ENCODE measurements at places on chromosomes 5 and 9.

DNA sequence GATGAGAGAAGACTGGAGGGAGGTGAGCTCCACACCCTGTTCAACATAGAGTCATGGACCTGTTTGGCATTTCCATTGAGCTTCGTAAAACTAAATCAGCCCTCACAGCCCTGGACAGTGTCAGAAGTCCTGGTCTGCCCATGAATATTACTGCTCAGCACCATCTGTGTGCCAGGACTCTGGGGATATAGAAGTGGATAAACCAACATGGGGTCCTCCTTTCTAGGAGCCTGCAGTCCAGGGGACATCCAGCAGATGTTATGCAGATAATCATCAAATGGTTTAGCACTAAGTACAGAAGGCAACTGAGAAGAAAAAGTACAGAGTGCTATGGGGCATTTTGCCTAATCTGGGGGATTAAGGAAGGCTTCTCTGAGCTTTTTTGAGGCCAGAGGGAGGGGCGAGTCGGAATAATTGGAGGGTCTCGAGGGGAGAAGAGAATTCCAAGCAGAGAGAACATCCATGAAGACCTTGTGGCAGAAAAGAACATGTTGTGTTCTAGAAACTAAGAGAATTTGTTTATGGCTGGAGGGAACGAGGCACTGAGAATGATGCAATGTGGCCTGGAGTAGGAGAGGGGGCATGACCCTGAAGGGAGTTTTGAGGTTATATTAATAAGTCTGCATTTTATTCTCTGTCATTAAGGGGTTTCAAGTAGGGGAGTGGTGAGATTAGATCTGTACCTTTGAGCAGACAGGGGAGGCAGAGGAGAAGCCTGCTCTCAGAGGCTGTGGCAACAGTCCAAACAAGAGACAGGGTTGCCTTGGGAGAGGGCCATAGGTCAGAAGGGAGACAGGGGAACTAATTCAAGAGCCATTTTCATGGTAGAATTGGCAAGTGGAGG is 63.5 kb upstream of the SLC2A8 start:
- no peak for DNase-seq

DNA sequence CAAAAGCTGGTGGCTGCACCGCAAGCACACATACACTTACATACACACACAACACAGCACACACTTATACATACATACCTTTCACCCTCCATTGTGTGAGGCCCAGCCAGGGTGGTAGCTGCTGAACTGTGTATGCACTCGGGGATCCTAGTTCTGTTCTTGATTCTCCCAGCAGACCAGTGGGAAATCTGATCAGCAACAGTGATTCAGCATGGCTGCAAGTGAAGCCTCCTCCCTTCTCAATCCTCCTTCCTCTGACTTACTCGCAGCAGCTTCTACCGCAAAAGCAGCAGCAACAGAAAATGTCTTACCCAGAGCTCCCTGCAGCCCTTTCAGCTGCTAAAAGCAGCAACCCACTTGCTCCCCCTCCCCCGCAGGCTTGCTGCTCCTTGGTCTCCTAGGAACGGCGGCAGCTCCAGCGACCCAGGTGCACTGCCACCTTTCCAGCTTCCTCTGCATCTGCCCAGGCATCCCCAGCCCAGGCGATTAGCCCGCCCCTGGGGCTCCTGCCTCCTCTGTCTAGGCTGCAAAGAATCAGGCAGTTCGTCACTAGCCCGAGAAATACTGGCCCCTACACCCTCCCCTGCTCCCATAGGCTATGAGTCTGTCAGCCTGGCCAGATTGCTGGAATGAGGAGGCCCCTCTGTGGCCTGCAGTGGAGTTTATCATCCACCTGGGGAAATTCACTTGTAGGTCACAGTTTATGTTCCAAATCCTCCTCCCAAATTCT is at the start of gene KLHL3:
TSS of gene KLHL3 (minus strand) at position 535 of the 730 bp plus-strand sequence. CDS start at position 92, 443 bp downstream.
- DNase-seq = no peak

DNA sequence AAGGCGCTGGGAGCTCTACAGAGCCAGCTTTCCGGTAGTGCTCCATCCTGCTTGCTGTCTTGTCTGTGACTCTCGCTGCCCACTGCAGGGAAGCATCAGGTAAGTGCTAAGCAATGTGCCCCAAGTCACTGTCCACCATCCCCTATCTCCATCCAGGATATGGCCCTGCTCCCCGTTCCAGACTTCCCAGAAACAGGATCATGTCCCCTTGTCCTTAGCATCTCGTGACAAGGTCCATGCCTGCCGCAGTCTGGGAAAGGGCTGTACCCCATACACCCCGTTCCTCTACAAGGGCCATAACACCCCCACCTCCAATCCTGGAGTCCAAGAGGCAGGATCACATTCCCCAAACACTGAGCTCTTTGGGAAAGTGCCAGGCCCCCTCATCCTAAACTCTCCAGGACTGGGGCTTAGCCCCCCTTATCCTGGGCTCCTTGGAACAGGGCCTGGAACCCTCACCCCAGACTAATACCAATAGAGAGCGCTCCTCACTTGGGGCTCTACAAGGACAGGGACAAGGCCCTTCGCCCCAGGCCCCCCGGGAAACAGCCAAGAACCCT is 566 bp downstream of the RPP25L start:
- DNase-seq = no peak

DNA sequence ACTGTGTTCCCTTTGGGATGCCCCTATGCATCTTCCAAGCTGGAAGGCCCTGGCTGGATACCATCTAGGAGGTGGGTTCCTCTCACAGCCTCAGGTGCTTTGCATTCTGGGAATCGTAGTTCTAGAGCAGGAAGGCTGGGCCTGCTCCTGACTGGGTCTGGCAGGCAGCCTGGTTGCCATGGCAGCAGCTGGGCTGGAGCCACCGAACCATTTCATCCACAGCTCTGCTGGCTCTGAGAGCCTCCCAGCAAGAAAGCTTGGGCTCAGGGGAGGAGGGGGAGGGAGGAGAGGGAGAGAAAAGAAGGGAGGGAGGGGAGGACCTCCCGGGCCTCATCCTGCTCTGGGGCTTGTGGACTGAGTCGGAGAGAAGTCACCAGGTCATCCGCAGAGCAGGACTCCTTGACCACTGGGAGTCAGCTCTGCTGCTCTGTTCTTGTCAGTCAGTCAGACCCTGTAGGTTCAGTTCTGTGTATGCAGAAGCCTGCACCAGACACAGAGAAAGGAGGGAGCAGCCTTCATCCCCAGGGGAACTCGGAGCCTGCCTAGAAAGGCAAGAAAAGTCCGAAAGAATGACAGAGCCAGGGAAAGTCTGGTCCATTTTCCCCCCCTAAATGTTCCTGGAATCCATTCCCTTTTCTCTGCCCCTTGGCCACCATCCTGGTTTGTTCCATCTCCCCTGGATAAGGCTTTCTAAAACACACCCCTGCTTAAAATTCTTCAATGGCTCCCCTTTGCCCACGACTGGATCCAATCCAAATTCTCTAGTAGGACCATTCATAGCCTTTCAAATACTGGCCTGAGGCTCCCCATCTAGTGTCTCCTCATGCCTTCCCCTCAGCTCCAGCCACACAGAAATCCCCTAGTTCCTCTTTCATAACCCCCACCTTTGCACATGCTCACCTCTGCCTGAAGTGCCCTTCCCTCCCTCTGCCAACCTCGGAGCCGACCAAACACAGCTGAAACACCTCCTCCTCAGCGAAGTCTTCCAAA is 65.4 kb upstream of the ARAP3 start:
- peak; percentile 18 for DNase-seq

DNA sequence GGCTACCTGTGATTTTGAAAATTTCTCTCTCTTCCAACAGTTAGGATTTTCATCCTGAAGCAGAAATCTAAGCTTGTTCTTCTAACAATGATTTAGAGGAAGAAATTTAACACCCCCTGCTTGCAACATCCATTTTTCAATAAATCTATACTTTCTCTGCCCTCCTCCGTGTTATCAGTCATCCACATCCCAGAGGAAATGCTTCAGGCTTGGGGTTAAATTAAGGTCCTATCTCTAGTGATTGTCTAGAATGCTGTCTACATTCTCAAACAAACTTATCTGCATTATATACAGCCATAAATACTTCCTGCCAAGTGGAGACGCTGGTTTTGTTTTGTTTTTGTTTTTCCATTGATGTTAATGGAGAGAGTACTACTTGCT is 371.0 kb downstream of the CSNK1G3 start:
- no peak for DNase-seq

GRCh38 chr9:104882086-104882485 is 45.9 kb downstream of the ABCA1 start:
- no peak for DNase-seq

GRCh38 chr5:37850226-37850865 is 10.5 kb upstream of the GDNF start:
- no peak for DNase-seq

All from NCI-H1048 (cell line).